Brain microvascular endothelial cell (primary cell): ENCODE measurements at places on chromosomes 3 and 15.
A peak's percentile ranks its signal among the peaks of the same experiment; 100 is the strongest.

- no peak for DNase-seq
Measured at GRCh38 chr15:41855261-41855961, 16.8 kb downstream of the PLA2G4B start.

DNA sequence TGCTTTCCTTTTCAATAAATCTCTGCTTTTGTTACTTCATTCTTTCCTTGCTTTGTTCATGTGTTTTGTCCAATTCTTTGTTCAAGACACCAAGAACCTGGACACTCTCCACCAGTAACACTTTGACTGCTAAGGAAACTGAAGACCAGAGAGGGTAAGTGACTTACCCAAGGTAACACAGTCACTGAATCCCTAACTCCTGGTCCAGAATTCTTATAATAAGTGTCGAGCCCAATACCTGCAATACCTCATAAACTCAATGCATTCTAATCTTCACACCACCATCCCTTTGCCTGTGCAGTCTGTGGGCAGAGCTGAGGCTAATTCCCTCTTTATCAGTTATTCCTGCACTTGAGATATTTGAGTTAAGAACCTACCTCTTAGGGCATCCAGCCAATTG, 237.8 kb downstream of the UACA start:
- no peak for DNase-seq

GRCh38 chr3:3015185-3016089, 94.7 kb downstream of the IL5RA start:
- DNase-seq = no peak

- DNase-seq = no peak
Measured at GRCh38 chr3:62289922-62290321, 83.4 kb downstream of the FEZF2 start.

DNA sequence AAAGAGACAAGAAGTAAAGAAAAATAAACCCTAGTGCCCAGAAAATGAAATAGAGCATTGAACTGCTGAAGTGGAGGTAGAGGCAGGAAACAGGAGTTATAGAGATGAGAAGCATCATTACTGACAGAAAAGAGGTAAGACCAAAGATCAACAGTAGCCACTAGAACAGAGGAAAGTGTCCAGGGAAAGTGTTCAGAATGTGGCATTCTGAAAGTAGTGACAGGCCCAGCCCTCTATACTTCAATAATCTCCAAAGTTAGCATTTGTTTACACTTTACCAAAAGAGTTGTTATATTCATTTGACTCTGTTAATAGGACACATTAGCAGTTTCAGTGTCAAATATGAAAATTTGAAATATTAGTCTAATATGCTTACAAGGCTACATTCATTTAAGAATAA, 727.1 kb upstream of the NECTIN3 start:
- DNase-seq = no peak

DNA sequence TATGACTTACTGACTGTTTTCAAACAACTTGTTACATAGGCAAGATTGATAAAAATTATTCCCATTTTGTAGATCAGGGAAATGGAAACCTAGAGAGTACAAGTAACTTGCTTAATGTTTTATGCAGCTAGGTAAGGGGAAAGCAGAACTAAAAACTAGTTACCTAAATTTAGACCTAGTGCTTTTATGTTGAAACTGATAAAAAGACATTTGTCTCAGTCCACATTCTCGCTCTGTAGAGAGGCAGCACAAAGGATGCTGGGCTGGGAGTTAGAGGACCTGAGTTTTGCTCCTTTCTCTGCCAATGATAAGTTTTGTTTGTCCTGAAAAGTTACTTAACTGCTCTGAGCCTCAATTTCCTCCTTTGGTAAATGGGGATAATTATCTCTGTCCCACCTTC, 17.4 kb downstream of the TIMP4 start:
- DNase-seq = no peak

DNA sequence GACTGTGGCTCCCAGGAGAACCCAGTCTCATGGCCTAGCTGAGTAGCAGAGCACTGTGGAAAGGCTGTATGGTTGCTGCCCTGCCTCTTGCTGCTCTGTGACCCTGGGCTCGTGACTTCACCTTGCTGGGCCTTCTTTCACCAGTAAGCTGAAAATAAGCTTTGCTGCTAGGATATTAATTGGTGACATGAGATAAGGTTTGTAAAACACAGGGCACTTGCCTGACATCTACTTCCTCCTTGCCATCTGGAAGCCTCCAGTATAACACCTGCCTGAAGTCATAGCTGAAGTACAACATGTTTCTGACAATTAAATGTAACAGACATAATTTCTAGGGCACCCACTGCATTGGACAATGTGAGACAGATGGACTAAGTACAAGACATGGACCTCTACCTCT, 53.6 kb downstream of the CLEC3B start:
- DNase-seq = no peak

DNA sequence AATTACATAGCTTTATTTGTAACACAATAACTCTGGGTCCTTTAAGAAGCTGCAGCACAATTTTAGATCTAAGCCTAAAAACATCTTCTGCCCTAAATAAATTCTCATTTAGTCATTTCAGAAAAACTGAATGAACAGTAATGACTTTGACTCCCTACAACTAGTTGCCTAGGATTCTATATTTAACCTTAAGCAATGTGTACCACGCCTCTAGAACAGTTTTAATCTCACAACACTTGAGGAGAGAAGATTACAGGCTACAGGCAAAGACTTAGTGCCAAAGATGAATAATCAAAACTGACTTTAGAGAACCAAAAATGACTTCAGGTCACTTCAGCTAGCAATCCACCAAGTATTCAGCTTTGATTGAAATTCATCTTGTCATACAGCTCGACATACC, 192.8 kb downstream of the ULK4 start:
- DNase-seq = no peak

DNA sequence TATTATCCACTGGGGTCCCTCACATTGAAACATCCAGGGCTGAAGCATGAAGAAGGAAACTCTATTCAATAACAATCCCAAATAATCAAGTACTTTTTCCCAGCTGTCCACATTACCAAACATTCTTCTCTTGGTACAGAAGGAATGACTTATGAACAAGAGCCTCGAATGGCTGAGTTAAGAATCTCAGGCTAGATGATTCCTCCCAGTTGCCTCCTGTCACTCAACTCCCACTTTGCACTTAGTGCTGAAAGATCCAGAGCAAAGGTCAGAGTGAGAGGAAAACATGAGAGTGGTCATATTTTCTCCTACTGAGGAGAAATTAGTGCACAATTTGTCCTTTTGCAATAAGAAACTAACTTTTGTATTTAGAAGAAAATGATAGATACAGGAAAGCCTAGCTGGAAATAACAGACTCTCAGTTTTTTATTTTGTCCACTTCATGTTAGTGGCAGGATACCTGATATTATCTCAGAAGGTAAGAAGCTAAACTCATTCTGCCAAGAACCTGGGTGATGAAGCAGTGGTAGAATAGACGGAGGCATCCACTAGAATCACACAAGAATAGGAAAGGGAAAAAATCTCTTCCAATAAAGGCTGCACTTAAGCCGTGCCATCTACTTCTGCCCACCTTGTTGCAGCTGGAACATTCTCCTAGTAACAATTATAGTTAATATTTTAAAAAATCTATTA, 46.2 kb downstream of the GADL1 start:
- DNase-seq = no peak

DNA sequence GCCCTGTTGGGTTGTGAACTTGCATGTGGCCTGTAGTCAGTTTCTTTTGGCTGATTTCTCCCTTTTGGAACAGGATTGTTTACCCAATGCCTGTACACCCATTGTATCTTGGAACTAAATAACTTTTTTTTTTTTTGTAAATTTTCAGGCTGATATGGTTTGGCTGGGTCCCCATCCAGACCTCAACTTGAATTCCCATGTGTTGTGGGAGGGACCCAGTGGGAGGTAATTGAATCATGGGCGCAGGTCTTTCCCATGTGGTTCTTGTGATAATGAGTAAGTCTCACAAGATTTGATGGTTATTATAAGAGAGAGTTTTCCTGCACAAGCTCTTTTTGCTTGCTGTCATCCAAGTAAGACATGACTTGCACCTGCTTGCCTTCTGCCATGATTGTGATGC, 253.8 kb upstream of the GBE1 start:
- DNase-seq = no peak

DNA sequence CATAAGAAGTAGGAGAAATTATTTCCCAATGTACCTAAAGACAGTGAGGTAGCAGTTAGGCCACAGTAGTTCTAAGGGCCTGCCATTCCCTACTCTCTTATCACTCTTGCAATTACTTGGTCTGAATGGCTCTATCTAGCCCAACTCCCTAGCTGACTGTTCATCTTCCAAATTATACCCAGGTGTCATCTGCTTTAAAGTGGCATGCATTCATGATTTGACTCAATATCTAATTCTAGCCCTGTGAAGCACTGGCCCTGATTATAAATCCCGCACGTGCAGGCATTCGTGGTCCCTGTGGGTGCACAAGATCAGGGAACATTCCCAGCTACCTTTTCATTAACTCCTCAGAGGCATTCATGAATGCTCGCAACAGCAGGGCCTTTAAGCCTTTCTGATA, 43.1 kb upstream of the ZNF774 start:
- DNase-seq = no peak

DNA sequence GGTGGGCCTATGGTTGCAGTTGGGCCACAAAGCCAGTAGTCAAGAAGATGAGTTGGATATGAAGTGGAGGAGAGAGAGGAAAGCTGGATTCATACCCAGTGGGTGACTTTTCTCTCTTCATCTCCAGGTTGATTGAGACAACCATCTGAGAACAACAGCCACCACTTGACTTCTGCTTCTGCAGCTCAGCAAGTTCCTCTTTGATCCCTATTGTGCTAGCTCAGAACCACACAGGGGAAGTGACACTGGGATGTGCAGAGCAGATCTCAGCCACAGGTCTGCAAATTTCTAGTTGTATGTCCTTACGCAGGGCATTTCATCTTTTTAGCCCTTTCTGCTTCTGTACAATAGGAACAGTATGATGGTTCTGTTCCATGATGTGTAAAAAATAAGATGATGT, 459.2 kb upstream of the ARRDC4 start:
- DNase-seq = no peak

DNA sequence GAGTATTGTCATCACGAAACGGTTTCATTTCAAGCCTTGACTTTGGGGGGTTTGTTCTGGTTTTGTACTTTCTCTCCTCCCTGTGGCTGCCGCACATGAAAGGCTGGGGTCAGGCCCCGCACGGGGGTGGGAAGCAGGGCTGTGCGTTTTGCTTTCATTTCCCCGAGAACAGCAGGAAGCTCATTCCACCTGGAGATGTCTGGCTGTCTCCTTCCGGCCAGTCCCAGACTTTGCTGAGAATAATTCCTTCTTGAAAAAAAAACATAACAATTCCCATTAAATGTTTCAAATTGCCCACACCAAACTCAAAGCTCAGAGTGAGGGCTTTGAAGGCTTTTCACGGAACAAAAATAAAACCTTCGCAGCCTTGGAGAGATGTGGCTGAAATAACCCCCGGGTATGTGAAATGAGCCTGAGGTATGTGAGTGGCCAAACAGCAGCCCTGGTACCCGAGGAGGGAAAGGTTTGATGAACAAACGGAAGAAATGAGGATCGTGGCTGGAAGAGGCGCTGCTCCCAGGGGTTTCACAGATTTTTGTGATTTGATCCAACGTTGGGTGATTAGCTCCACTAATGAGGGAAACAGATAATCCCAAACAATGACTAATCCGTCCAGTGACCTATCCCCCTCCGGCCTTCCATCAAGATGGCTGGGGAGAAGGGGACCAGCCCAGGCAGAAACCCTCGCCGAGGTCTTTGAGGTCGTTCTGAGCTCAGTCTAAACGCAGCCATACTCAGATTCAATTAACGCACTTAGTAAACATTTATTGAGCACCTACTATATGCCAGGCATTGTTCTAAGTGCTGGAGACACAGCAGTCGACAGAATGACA, 126.9 kb upstream of the MEF2A start:
- no peak for DNase-seq

GRCh38 chr3:116058844-116059243, 386.4 kb downstream of the LSAMP start:
- DNase-seq = no peak

DNA sequence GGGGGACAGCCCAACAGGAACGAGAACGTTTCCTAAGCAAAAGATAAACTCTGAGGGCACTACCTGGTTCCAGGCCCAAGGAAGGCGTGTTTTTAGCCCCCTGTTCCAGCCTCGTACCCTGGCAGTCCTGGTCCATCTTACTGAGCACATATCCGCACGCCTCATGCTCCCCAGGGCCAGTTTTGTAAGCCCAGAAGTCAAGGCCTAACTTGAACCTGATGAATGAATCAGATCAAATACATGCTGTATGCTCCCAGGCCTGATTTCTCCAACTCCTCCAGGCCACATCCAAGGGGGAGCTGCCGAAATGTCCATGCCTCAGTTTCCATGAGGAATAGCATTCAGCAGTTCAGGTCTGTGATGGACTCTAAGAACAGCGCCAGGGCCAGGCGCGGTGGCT, 14.3 kb upstream of the DOCK3 start:
- no peak for DNase-seq

DNA sequence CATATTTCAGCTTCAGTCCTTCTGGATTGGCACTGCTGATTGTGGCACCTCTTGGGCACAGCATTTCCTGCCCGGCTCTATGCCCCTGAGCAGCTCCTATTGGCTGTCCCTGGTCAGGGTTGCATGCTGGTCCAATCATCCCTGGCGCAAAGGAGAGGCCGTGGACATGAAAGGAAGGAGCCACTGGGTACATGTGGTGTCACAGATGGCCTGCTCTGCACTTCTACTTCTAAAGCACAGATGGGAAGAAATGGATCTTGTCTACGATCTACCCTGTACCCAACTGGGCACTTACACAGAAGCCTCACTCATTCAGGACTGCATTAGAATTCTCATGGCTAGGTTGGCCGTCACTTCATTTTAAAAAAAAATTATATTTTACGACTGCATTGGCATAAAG, 232.5 kb downstream of the SHQ1 start:
- no peak for DNase-seq

GRCh38 chr3:14332392-14332791, 70.0 kb upstream of the SLC6A6 start:
- DNase-seq = no peak

DNA sequence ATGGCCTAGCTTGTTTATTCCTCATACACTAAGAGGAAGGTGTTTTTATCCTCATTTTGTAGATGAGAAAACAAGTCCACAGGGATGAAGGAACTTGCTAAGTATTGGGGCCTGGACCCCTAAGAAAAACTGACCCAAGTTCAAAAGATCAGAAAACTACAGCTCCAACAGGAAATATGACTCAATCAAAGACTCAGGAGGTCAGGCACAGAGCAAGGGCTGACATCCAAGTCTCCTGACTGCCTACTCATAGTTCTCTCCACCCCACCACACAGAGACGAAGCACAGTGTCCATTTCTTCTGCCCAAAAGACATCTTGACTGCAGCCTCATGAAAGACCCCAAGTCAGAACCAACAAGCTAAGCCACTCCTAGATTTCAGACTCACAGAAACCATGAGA, 26.9 kb upstream of the TPM1 start:
- DNase-seq = peak; percentile 78

DNA sequence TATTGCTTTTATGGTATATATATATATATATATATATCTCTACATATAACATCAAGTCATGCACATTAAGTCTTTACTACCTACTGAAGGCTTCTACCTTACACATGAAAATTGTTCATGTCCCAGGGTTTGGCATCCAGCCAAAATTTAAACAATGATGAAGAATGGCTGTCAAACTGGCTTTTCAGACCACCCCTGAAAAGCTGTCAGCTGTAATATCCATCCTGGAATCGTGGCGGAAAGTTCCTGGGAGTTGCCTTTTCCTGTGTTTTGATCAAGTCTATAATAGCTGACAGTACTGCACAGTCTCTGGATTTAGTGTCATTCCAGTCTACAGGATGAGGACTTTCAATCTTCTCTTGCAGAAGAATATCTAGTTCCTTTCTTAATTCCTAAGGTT, 48.3 kb downstream of the DHX36 start:
- DNase-seq = no peak

- no peak for DNase-seq
Measured at GRCh38 chr3:65748326-65748725, 290.4 kb downstream of the MAGI1 start.
